LoVo (cell line): ENCODE measurements at places on chromosomes 7 and 10.

- no peak for DNase-seq
These were observed 281.1 kb upstream of the KLF14 start for GRCh38 chr7:131014906-131015656.

DNA sequence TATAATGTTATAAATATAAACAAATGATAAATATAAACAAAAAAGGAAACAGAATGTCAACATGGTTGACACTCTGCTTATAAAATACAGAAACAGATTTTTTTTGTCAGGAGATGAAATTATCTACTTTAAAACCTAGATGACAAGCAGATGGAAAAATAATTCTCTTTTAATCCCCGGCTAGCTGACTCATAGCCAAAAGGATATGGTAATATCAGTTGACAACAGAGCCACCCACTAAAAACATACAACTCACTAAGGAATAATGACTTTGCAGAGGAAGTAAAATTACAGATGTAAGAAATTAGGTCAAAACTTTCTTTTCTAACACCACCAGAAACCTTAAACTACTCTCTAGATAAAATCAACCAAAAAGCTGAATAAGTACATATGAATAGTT lies 131.1 kb upstream of the ABCB5 start:
- no peak for DNase-seq

DNA sequence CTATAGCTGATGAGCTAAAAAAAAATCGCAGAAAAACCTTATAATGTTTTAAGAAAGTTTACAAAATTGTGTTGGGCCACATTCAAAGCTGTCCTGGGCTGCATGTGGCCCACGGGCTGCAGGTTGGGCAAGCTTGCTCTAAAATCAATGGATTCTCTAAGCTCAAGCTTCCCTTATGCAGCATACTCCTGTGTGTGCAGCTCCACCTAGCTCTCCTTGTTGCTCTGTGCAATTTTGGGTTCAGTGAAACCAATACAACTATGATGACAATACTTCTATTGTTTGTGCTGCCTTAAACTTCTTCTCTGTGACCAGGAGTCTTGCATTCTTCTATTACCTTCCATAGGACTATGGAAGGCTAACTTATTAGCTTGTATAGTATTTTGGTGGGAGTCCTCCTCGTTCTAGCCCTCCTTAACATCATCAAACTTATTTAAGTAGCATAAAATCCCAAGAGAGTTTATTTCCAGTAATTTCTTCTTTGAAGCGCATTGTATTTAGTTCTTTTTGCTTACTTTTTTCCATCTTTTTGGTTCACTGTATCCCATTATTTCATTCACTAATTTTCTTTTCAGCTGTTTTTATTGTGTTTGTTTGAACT lies 170.9 kb upstream of the SMIM30 start:
- peak; percentile 45 for DNase-seq

DNA sequence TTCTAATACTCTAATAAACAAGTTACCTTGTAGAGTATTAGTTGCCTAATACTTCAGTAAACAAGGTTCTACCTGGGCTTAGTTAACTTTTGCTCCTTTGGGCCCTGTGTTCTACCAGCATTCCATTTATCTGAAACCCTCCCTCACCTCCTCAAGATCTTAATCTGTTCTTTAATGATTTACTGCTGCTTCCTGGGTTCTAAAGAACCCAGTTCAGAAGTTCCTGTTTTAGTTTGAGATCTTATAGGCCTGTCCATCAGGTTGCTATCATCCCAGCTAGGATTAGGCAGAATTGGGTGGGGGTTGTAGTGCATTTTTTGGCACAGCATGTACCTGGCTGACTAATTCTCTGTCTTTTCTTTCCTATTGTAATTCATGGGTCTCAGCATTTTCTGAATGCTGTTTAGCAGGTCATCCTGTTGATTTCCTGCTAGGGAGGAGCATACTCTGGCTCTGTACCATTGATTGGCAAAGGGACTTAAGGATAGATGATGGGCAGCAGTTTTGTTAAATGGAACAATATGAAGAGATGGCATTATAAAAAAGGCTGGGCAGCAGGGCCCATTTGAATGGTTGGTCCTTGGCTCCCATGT lies 53.7 kb upstream of the TMEM248 start:
- no peak for DNase-seq

- no peak for DNase-seq
These were observed 159.7 kb downstream of the SGMS1 start for GRCh38 chr10:50464004-50464409.

- DNase-seq, result no peak
These were observed 45.3 kb upstream of the PRKAR1B start for GRCh38 chr7:772392-772791.

DNA sequence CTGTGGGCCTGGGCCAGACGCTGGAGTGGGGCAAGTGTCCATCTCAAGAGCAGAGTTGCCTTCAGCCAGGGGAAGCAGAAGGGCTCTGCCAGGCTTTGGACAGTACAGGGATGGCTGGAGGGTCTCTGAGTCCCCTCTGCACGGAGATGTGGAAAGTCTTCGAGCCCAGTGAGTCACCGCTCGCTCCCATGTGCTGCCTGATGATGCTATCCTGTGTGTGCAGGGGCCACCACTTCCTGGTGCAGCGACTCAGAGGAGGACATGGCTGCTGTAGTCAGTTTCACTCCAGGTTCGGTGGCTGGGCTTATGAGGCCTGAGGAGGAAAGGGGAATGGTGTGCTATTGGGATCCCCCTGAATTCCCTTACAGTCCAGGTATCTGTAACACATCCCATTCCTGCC lies 6.0 kb downstream of the ADCYAP1R1 start:
- DNase-seq, result peak; percentile 30

GRCh38 chr7:4091767-4092166 lies 590.3 kb upstream of the FOXK1 start:
- DNase-seq, result no peak

GRCh38 chr7:84232646-84233045 lies 38.1 kb upstream of the SEMA3A start:
- DNase-seq, result no peak

DNA sequence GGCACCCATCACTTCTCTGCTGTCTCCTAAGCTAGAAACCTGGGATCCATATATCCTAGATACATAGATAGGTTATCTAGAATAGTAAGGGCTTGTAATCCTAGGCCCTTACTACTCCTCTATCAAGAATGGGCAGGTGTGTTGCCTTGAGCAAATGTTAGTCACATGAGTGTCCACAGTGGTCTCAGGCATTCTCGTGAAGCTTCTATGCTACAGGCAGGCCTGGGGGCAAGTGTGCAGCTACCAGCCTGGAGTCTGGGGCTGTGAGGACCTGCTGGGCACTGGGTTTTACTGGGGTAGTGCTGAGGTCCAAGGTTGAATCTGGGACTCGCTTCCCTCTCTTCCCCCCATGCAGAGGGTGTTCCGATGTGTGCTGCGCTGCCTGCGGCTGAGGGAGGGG lies 91.4 kb downstream of the ABCC2 start:
- no peak for DNase-seq

DNA sequence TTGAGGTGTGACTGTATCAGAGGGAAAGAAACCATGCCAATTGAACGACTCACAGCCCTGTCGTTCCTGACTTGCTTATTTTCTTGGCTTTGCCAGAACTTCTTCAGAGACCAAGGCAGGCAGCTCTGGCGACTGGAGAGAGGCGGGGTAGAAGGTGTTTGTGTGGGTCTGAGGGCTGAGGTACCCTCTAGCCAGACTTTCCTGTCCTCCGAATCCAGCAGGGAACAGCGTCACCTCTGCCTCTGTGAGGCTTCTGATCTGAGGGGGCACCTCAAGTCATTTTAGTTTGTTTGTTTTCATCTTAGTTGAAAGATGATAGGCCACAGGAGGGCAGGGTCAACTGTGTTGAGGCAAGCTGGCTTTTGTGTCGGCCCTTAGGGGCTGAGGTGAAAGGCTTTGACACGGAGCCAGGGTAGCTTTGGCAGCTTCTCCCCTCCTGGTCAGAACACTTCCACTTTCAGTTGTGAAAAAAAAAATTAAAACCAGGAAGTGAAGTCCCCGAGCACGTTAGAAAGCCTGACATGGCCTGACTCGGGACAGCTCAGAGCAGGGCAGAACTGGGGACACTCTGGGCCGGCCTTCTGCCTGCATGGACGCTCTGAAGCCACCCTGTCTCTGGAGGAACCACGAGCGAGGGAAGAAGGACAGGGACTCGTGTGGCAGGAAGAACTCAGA lies 1.9 kb downstream of the ACSL5 start:
- DNase-seq, result peak; percentile 69
